NCI-H146 (cell line): ENCODE measurements at places on chromosomes 16 and 17.

DNA sequence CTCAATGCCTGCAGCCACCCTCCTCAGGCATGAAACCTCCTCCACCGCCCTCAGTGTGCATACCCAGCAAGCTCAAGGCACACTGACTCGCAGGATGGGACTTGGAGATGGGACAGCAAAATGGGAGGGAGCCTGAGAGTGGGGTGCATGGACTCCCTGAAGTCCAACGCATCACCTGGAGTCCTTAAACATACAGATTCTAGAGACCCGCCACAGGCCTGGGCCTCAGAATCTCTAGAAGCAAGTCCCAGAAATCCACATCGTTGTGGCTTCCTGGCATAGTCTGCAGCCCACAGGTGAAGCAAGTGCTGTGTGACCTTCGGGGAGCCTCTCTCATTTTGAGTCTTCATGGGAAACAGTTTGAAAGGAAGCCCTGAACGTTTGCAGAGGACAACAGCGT is 3.6 kb upstream of the TBX21 start:
- no peak for DNase-seq

- DNase-seq: peak; percentile 40
These were observed 84.6 kb downstream of the N4BP1 start for GRCh38 chr16:48525201-48526057.

DNA sequence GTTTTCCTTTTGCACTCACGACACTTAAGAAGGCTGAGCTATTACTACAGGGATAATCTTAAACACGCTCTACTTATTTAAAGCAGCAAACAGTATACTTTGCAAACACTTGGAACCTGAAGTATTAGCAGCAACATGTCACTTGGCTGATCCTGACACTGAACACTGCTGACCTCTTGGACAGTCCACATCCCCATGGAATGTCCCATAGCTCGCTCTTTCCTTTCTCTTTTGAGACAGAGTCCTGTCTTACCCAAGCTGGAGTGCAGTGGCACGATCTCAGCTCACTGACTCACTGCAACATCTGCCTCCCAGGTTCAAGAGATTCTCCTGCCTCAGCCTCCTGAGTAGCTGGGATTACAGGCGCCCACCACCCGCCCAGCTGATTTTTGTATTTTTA is 26.4 kb downstream of the SMYD4 start:
- no peak for DNase-seq

- DNase-seq: no peak
These were observed 1.7 kb upstream of the MRPL12 start for GRCh38 chr17:81701288-81702071.

DNA sequence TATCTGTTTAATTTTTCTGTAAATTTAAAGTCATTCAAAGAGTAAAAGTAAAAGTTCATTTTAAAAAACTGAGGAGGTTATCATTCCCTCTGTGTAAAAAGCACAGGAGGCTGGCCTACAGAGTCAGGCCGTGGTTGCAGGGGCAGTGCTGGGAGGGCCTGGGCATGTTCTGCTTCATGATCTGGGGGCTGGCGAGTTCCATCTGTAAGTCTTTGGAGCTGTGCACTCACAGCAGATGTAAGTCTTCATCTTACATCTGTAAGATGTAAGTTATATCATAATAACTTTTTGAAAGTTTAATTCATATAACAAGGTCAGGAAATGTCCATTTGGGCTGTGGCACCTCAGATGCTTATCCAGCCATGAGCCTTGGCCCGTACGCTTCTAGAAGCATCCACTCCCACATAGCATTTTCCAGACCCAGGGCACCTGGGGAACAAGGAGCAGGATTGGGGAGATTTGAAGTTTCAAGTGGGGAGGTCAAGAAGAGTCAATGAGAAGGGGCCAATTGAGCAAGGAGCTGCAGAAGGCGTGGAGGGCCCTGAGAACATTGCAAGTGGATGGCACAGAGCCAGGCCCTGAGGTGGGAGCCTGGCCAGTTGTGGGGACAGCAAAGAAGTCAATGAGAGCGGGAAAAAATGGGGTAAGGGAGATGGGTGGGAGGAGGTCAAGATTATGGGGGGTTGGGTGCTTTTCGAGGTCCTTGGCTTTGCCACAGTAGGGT is 54.1 kb downstream of the TNFRSF13B start:
- DNase-seq: no peak

GRCh38 chr16:88810912-88811768 is 588 bp downstream of the APRT start:
- DNase-seq: peak; percentile 75

GRCh38 chr16:49576173-49576494 is 202.5 kb downstream of the C16orf78 start:
- no peak for DNase-seq

GRCh38 chr16:89577055-89577759 is 1.6 kb downstream of the CPNE7 start:
- no peak for DNase-seq
